CD8-positive, alpha-beta memory T cell (primary cell): ENCODE measurements at places on chromosomes 5 and 9.

GRCh38 chr5:156888520-156888919 is 38.4 kb downstream of the PPP1R2B start:
- no peak for DNase-seq

DNA sequence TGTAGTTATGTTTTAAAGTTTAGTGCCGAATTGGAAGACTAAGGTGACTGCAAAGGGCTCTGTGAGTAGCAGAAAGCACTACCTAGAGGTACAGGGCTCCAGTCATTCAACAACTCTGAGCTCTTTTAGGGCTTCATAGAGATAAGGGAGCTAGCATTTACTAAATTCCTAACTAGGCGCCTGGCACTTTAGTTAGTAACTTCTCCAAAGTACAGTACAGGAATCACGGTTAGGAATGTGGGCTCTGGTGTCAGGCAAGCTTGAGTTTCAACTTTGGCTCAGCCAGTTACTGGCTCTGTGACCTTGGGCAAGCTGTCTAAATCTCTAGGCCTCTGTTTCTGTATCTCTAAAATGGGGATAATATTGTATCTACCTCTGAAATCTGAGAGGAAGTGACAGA is 115.3 kb downstream of the SLIT3 start:
- no peak for DNase-seq

DNA sequence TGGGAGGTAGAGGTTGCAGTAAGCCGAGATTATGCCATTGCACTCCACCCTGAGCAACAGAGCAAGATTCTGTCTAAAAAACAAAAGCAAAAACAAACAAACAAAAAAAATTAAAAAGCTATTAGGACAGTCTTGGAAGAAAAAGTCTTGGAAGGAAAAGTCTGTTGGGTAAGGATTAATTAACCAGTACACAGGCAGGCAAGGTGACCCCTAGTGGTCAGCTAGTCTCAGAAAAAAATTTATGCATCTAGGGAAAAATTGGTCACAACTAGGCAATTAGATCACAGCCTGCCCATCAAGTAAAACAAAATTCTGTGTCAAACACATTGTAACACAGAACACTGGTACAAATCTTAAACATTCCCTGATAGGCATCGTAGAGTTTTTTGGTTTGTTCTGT is 6.7 kb upstream of the ANKRD18B start:
- DNase-seq = no peak

GRCh38 chr9:114218264-114219120 is 63.2 kb downstream of the COL27A1 start:
- no peak for DNase-seq

DNA sequence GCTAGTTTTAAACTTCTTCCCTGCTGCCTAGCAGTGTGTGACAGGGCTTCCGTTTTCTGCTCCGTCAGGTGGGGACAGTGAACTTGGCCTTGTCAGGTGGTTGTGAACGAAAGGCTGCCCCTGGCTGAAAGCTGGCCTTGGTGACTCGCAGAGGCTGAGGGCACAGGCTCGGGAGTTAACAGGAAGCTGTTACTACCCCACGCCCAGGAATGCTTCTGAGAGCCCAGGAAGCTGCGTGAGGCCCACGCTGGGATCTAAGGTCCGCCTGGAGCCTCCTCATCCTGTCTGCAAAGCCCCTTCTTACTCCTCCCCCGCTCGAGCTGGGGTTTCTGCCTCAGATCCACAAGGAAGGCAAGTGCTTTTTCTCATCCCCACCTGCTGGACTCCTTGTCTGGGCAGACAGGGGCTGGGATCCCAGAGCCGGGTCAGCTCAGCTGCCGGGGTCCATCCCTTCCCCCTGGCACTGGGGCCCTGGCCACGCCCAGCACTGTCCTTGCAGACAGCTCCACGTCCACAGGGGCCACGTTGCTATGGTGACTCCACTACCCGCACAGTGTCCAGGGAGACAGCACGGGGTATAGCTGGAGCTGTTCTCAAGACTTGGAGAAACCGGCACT is 124.7 kb upstream of the TBC1D2 start:
- DNase-seq = no peak

- no peak for DNase-seq
Observed at GRCh38 chr5:96626956-96627355, 35.2 kb upstream of the CAST start.

DNA sequence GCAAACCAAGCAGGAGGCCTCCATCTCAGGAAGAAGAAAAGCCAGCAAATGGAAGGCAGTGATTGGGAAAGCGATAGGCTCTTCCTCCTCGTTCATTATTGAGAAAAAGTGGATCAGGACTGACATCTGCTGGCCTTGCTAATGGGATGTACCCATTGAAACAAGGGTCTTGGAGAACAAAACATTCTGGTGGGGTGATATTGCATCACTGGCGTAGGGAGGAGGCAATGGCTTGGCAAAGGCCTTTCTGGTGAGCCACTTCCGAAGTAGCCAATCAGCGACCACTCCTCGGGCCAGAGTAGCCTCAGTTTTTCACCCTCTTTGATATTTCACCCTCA is 86.7 kb upstream of the NFIB start:
- no peak for DNase-seq

DNA sequence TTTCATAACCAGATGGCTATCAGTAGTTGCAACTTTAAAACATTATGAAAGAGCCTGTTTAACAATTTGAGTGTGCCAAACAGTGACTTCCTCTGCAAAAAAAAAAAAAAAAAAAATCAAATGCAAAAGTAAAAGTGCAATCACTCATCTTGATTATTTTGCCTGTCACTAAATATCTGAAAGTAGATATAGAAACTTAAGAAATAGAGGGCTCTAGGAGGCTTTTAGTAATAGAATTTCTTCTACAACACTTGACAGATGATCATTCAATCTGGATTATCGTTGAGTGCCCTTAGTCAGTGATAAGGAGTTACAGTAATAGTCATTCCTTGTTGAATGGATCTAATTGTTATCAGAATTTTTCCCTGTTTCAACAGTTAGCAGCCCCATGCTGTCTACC is 101.8 kb downstream of the CETN3 start:
- no peak for DNase-seq

GRCh38 chr9:114092336-114092735 is 6.8 kb downstream of the KIF12 start:
- no peak for DNase-seq

- no peak for DNase-seq
Observed at GRCh38 chr5:59767211-59767605, 126.3 kb downstream of the PDE4D start.

DNA sequence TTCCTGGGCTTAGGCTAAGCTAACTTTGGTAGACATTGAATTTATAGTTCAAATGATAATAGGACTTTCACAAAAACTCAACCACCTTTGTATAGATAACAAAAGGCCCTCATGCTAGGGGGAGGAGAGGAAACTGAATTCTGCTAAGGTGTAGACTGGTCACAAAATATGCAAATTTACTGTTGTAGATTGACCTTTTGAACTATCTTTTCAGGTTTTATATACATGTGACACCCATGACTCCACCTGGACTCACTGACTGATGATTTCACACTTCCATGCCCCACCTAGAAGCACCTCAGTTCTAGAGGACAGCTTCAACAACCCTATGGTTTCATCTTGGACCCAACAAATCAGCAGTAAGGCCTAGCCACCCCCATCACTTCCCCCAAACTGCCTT is 165.7 kb downstream of the CEMIP2 start:
- DNase-seq = no peak

DNA sequence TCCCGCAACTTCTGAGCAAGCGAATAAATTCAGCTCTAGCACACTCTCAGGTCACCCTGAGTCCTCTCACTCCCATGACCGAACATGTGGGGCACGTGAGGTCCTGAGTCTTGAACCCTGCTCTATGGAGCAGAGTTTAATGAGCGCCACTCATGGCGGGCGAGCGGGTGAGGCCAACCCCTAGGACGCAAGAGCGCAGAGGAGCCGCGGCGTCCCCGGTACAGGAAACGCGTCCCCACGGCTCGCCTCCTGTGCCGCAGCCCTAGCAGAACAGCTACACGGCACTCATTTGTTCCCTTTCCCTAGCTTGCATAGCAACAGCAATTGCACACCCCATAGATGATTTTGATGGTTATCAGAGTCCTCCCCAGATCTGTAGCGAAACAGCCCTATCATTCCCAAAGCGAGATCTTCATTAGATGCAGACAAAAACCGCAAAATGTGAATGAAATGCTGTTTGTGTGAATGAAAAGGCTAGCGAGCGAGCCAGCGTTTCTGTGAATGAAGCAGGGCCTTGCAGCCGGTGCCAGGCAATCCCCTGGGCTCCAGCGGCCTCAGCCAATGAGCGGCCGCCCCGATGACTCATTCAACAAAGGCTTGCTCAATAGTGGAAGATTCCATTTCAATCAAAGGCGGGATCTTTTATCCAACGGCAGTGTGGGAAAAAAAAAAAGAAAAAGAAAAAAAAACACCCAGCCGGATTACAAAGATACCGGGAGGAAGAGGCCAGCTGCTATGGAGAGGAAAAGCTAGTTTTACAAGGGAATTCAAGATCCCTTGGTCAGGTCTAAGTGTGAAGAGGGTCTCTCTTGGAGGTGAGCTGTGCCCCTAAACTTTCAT is 1.5 kb upstream of the SHC3 start:
- no peak for DNase-seq

DNA sequence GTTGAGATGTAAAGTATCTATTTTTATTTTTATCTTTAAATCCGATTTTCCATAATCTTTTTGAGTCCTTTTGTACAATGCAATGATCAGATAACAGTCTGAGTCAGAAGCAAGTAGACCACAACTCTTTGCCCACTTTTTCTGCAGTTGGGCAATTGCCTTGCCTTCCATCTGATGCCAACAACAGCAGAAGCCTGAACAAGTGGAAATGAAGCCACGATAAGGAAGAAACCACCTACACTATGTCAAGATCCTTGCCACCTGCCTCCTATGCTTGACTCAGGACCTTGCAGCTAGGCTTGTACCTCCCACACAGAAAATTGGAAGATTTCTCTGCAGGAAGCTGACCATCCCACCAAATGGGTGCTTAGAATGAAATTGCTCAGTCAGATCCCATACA is 78.6 kb downstream of the ANXA1 start:
- DNase-seq = no peak

DNA sequence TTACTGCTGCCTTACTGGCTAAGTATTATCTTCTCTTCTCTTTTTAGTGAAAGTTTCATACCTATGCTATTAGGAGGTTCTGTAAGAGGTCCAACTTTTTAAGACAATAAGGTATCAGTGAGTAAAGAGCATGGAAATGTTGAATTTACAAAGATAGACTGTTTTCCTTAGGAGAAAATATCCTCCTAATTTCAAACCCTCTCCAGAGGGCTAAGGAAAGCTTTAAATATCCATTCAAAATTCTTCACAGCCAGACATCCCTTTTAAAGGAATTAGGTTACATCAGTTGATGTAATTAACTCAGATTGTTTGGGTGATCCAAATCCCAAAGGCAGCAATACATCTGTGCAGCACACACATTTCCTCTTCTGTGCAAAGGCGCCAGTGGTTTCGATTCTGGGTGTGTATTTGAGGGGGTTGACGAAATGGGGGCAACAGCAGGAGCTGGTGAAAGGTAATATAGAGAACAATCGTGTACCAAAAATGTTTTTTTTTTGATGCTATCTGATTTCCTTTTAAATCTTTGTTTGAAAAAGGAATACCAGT is 273.8 kb upstream of the RPS23 start:
- DNase-seq = no peak

- DNase-seq = no peak
Observed at GRCh38 chr5:8825139-8825757, 720.6 kb downstream of the SEMA5A start.

DNA sequence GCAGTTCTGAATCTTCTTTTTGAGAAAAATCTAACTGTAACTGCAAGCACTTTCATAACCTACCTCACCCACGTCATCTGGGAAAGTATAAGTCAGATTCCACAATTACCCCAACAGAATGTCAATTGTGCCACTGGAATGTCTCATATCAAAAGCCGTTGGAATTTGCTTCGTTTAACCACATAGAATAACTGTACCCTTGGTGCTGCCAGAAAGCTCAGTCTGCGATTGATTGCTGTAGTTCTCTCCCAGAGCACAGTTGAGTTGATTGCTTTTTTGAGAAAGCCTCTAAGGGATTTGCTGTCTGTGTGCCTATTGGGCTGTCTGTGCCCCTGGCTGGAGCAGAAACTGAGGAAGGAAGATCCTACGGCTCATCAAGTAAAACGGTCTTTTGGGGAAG is 583.6 kb downstream of the TMEM38B start:
- DNase-seq = no peak

- DNase-seq = no peak
Observed at GRCh38 chr9:124452841-124453585, 2.8 kb downstream of the ADGRD2 start.

GRCh38 chr5:95822043-95822541 is 434 bp downstream of the GLRX start:
- DNase-seq = peak; percentile 43

- DNase-seq = no peak
Observed at GRCh38 chr5:11385901-11386293, 518.3 kb downstream of the CTNND2 start.

- no peak for DNase-seq
Observed at GRCh38 chr5:123414974-123415373, 8.2 kb downstream of the CEP120 start.

- DNase-seq = no peak
Observed at GRCh38 chr5:110588286-110588980, 138.0 kb downstream of the TMEM232 start.

GRCh38 chr5:126967808-126968466 is 62.4 kb downstream of the MARCHF3 start:
- no peak for DNase-seq

DNA sequence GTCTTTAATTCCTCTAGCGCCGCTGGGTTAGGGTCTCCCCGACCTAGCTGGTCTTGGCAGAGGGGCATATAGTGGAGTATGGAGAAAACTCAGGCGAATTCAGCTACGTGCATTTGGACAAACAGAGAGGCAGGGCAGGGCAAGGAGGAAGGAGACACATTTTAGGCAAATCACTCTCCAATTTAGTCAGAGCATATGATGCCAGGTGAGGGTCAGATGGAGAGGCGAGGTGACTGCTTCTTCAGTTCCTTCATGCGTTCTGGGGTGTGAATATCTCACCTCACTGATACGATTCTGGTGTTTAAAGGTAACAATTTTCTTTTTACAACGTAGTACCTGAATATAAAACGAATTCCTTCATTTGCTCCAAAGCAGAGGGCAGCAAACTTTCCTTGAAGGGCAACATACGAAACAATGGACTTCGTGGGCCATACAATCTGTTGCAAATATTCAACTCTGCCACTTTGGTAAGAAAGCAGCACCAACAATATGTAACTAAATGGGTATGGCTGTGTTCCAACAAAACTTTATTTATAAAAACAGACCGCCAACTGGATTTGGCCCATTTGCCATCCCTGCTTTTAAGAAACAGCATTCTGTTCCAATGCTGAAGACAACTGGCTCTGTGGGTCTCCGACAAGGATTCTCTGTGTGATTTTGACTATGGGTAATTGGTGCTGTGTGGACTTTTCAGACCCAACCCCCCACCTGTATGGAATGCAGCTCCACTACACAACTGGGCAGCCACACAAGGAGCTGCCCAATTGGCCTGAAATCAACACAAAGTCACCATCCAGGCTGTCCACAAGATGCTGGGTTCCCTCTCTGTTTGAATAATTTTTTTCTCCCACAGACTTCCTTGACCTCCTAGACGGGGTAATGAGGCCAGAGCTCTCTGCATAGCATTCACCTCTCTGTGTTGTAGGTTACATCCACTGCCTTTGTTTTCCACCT is 53.8 kb downstream of the RAPGEF1 start:
- no peak for DNase-seq

- DNase-seq = no peak
Observed at GRCh38 chr9:127380479-127380878, 16.5 kb upstream of the SLC2A8 start.

- no peak for DNase-seq
Observed at GRCh38 chr9:130844044-130844451, 9.0 kb downstream of the ABL1 start.
